ENCODE measurements at places on chromosomes 6 and 20. TPM values are rescaled to one million over a fixed set of nuclear protein-coding genes. Genes with fewer than 3 reads are reported as not detected.
A peak's percentile ranks its signal among the peaks of the same experiment; 100 is the strongest.

Gene TPBG
- total RNA-seq = 5.1 TPM

Gene WFDC12
- not detected for total RNA-seq

Gene CGA
- total RNA-seq = 0.94 TPM

Gene SLCO4A1
- 5.9 TPM for total RNA-seq

Gene HCRTR2
- total RNA-seq = not detected

Gene TRIM31
- not detected for total RNA-seq

Gene MAFB
- total RNA-seq = 15.1 TPM

Gene PRSS35
- 9.4 TPM for total RNA-seq

- no peak for DNase-seq
These were observed 162.2 kb upstream of the THEMIS start for GRCh38 chr6:128062882-128063603.

DNA sequence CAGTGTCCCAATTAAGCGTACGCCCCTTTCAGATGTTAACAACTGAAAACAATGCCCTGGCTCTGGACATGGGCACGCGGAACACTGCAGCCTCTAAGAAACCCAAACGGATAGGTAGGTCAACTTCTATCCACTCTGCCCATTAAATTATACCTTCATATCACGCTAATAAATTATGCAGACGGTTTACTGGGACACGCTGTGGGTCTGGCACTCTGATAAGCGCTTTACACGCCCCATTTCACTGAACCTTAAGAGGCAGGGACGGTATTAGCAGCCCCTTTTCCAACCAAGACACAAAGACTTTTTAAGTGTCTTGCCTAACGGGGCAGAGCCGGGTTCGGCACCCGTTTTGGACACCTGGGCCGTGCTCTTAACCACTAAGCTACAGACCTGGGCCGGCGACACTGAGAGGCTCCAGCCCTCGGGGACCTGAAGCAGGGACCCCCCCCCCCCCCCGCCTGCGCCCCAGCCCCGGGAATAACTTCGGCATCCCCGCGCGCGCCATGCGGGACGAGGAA, 744 bp downstream of the STAU1 start:
- DNase-seq = no peak

DNA sequence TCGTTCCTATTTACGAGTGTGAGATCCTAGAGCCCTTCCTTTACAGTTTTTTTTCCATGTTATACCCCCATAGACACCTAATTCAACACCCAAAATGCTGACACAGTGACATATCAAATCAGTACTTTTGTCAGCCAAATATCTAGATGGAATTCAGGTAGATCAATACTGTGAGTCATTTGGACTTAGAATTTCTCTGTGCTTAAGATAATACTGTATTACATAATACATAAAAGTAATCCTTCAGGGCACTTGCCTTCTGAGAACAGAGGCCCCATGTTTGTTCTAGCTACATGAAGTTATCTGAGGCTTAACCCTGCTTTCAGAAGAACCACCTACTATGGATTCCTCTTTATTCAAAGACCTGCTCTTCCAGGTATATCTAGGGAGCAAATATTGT, 623.1 kb downstream of the PHF3 start:
- no peak for DNase-seq

GRCh38 chr20:63309261-63310071, 16.5 kb downstream of the COL20A1 start:
- peak; percentile 56 for DNase-seq

GRCh38 chr20:16314748-16315159, 258.5 kb downstream of the KIF16B start:
- no peak for DNase-seq

DNA sequence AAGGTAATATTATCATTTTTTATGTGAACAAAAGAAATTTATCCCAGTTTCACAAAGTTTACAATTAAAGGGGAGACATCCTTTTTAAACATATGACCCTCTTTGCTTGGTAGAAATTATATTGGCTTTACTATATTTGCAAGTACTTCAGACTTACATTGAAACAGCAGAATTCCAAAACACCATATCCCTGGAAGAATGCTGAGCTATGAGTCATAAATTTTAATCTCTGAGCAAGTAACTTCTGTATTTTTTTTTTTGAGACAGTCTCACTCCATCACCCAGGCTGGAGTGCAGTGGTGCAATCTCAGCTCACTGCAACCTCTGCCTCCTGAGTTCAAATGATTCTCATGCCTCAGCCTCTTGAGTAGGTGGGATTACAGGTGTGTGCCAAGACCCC, 240.4 kb downstream of the TBC1D32 start:
- no peak for DNase-seq

DNA sequence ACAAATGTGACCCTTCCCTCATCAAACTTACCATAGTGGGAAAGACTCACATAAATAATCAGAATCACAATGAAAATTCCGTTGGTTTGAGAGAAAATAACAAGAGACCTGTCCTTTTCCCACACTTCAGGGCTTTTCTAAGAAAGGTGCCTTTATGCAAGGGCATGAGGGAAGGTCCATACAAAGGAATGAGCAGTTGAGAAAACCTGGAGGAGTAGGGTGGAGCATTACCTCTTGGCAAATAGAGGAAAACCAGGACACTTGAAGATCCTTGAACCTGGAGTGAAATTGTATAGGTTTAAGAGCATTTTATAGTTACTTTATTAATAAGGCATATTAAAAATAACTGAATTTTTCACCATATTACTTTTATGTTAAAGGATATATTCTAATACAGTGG, 54.3 kb downstream of the UBR2 start:
- no peak for DNase-seq

GRCh38 chr6:130526466-130526865, 160.6 kb downstream of the TMEM200A start:
- no peak for DNase-seq

DNA sequence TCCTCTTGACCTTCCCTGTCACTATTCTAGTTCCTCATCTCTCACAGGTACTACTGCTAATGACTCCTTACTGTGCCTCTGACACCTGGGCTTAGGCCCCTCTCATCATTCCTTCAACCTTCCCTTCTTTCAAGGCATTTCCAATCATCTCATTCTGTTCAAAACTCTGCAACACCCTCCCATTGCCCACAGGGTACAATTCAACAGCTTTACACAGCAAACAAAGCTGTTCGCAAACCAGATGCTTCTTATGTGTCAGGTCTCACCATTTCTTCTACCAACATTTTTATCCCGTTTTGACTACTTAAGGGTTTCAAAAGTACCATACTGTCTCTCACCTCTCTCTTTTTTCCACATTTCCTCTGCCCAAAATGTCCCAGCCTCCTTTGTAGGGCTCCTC, 84.4 kb upstream of the ID4 start:
- no peak for DNase-seq

- no peak for DNase-seq
These were observed 79.4 kb downstream of the DLGAP4 start for GRCh38 chr20:36385503-36385902.

DNA sequence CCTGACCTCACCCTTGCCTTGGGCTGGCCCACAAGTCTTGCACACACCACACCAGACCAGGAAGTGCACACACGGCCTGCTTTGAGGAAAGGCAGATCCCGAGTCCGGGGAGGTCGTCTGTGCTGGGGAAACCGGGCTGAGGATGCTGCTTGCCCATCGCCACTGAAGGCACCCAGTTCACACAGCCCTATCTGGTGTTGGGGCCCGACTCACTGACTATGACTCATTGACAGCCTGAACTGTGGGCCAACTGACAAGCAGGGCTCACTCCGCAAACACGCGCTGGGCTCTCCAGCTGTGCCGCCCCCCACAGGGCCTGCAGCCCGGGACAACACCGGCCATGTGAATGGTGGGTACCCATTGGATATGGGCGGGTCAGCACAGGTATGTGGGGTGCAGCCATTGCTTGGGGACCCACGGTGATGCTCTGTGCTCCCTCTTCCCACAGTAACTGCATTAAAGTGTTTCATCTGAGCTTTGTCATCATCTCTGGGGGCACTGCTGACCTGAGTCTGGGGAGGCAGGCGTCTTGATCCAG, 1.6 kb downstream of the SAMD10 start:
- no peak for DNase-seq
